ENCODE measurements at places on chromosomes 6 and 20. TPM values are rescaled to one million over a fixed set of nuclear protein-coding genes. Genes with fewer than 3 reads are reported as not detected.

The MAS1 gene
- total RNA-seq: not detected

DNA sequence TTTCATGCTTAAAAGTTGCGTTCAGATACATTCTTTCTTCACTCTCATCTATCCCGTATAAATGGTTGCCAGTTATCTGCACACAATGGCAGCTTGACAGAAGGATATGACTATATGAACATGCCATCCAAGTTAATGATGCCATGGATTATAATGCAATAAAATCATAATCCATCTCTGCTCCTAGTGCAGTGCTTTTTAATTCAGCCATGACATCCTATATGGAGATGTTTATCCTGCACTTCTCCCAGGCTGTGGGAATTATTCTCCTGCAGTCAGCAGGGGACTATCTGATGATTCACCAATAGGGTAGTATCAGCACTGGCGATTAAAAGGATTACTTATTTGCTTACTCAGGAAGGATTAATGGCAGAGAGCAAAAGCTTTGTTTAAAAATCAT lies 273.8 kb downstream of the SAMD5 start:
- no peak for DNase-seq

The C20orf202 gene
- 0.25 TPM for total RNA-seq

The NOX3 gene
- not detected for total RNA-seq

GRCh38 chr6:79468587-79468986 lies 68.6 kb downstream of the LCA5 start:
- DNase-seq: no peak

The SUPT3H gene
- total RNA-seq: 11.5 TPM

The PNRC1 gene
- 79.6 TPM for total RNA-seq

GRCh38 chr20:33277471-33278441 lies 5.3 kb upstream of the BPIFB1 start:
- DNase-seq: no peak

- DNase-seq: peak; percentile 37
Observed at GRCh38 chr20:46118481-46119020, 437 bp downstream of the CD40 start.

GRCh38 chr20:47733892-47734291 lies 51.4 kb downstream of the SULF2 start:
- no peak for DNase-seq

DNA sequence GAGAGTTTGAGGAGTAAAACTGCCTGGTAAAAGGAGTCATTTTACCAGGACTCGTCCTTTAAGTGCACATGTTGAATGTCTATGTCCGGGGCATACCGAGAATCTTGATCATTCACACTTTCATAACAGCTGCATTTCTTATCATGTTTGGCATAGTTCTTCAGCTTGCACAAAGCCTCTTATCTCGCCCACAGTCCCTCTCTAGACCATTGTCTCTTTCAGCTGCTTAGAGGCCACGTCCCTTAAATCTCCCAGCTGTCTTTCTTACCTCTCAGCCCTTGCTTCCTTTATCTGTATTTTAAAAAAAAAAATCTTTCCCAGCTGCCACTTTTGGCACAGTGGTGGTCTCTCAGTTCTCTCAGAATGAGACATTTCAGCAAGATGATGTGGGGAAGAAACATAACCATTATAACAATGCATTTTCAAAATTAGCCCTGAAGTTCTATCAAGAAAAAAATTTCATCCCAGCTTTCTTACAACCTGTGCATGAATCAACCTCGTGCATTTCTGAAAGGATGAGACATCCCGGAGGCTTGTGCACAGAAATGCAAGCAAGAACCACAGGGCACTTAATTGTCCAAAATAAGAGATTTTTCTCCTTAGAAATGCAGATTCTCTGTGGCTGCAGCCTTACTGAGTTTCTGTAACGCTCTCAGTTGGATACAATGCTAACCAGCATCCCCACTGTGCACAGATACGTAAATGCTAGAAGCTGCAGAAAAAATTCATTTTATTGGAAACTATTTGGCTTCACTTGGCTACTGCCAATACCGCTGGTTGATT lies 24.2 kb downstream of the RBM24 start:
- DNase-seq: no peak

DNA sequence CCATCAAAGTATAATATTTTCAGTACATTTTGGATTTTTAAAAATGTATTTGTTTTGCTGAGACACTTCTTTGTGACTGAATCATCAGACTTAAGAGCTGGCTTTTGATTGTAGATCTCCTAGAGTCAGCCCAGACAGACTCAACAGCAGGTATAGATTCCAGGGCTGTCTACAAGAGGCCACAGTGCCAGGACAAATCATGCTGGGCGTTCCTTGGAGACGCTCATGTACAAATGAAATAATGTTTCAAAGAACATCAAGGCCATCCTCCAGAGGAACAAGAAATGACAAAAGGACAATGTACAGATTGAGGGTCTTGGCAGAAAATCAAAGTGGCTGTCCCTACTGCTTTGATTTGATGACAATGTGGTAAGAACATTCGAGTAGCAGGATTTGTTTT lies 369.3 kb downstream of the GRIK2 start:
- no peak for DNase-seq

Measured in adrenal gland (tissue), 19 donors.